ENCODE measurements at places on chromosomes 13 and 19.
A peak's percentile ranks its signal among the peaks of the same experiment; 100 is the strongest.

GRCh38 chr19:18710996-18711751, 27.7 kb downstream of the CRTC1 start:
- DNase-seq: no peak

GRCh38 chr13:72677431-72677830, 50.0 kb downstream of the MZT1 start:
- no peak for DNase-seq

DNA sequence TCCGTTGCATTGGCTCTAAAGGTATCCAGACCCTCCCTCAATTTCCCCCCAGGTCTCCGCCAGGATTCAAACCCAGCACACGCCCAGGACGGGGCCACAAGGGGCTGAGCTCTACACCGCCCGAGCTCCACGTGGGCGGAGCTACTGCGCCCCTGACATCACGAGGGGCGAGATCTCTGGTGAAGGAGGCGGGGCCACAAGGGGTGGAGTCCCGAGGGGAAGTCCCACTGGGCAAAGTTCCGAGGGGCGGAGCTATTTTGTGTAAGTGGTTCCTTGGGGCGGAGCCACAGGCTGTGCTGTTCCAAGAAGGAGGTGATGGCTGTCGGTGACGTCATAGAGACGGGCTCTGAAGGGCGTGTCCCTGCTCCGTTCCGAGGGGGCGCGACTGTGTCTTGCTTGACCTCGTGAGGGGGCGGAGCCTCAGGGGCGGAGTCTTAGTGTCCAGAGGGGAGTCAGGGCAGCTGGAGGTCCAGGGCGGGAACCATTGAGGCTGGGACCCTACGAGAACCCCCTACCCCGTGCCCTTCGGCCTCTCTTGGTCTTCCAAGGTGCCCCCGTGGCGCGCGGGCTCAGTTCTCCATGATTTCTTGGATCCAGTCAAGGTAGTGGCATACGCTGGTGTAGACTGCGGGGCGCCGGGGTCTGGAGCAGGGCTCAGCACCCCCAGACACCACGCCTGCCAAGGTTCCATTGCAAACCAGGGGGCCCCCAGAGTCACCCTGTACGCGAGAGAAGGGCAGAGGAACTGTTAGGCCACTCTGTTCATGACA, 1.3 kb upstream of the KLK8 start:
- no peak for DNase-seq

- DNase-seq: no peak
These were observed 131.1 kb downstream of the FOXO1 start for GRCh38 chr13:40535345-40535836.

DNA sequence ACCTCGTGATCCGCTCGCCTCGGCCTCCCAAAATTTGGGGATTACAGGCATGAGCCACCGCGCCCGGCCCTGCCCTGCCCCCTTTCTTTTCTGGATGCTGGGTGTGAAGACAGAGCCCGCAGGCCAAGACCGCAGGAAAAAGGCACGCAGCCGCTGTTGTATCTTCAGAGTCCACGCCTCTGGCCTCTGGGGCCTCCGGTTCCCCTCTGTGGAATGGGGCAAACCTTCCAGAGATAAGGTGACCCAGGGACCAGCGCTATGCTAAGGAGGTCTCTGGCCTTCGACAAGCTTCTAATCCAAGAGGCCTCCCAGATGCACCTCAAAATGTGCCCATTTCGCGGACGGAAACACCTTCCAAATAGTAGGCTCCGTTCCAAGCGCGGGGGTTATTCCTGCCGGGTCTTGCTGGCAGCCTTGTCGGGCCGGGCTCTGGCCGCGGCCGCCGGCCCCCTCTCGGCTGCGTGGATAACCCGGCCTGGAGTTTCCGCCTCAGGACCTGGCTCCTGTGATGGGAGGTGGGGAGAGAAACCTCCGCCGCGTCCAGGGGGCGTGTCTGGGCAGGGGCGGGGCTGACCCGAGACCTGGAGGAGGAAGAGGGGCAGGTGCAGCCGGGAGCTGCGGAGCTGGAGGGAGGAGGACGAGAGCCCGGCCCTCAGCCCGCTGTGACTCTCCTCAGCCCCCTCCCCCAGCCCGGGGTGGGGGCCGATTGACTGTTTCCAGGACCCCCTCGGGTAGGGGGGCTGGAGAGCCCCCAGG, 13.1 kb downstream of the TJP3 start:
- peak; percentile 83 for DNase-seq

GRCh38 chr19:3692141-3693024, 7.9 kb downstream of the PIP5K1C start:
- peak; percentile 26 for DNase-seq
